Thoracic aorta (tissue), 2 donors: ENCODE measurements at places on chromosomes 12 and 14. TPM values are rescaled to one million over a fixed set of nuclear protein-coding genes. Genes with fewer than 3 reads are reported as not detected.

GRCh38 chr12:57838594-57839302 lies 7.8 kb downstream of the CTDSP2 start:
- peak overlapping the region; percentile 98 for H3K4me3 ChIP-seq
- H3K27me3 ChIP-seq: no peaks in the 10 kb centered on the region
- no peaks in the 10 kb centered on the region for H3K36me3 ChIP-seq
- H3K4me1 ChIP-seq: peaks cover 100% of the 10 kb centered on the region
- no peak for DNase-seq

- no peak for DNase-seq
- no peaks in the 10 kb centered on the region for H3K36me3 ChIP-seq
- H3K4me3 ChIP-seq: no peak overlapping the region
- H3K4me1 ChIP-seq: no peaks in the 10 kb centered on the region
- H3K27me3 ChIP-seq: no peaks in the 10 kb centered on the region
Measured at GRCh38 chr12:102676812-102677211, 196.4 kb upstream of the IGF1 start.

AQP6 gene
- not detected for total RNA-seq

GRCh38 chr14:103547941-103548462 lies 14.5 kb downstream of the BAG5 start:
- DNase-seq: no peak
- H3K27me3 ChIP-seq: no peaks in the 10 kb centered on the region
- H3K4me3 ChIP-seq: no peak overlapping the region
- no peak overlapping the region for H3K27ac ChIP-seq
